ENCODE measurements at places on chromosomes 1 and 21.

DNA sequence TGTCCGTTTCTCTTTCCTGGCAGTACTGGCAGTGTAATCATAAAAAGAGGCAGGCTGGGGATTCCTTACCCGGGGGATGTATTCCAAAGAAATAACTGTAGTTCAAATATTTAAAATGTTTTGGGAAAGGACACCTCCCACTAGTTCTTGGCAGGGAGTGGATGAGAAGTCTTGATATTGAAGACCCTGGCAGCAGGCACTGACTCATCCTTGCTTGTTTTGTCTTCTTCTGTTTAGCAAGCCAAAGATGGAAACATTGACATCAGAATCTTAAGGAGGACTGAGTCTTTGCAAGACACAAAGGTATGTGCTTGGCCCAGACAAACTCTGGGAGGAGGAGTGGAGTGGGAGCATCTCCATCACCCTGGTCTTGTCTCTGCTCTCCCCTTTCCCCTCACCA is 639 bp downstream of the IL20 start:
- DNase-seq = no peak

DNA sequence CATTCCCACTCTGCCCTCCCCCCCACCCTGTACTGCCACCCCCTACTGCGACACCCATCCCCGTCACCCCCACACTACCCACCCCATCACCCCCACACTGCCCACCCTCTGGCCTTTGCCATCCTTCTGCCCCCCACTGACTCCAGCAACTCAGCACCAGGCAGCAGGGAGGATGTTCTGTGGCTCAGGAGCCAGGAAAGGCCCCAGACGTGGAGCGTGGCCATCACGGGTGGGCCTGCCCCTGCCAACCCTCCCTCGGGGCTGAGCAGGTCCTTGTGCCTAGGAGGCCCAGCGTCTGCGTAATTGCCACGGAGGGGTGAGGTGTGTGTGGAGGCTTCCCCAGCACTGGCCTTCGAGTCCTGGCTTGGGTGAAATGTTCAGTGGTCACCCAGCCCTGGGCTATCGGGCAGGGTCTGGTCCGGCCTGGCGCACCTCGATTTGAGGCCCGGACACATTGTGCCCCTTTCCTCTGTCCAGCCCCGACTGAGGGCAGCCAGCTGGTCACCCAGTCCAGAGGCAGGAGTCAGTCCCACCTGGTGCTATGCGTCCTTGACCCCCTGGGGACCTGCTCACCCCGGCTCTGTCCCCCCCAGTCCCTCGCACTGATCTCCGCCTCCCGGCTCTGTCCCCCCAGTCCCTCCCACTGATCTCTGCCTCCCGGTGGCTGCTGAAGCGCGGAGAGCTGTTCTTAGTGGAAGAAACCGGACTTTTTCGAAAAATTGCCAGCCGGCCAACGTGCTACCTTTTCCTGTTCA is 23.0 kb downstream of the ARHGEF16 start:
- no peak for DNase-seq

DNA sequence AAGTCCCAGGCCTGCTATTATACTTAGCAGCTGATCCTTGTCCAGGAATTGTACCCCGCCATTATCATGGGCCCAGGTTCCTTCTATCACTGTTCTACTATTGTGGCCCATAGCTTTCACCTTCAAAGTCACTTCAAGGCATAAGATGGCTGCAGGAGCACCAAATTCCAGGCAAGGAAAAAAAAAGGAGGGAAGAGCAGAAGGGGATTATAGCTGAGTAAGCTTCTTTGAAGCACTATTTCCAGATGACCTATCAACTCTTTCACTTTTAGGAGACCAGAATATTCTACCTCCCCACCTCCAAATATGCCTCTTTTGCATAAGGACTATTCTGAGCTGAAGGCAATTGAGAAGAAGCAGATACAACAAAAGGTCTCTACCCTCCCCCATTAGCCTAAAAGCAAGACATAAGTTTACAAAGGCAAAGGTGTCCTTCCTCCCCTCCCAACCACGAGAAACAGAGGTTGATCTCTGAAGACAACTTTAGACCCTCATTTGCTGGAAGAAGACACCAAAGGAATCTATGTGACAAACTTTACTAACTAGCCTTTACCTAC is 41.8 kb downstream of the PTAFR start:
- no peak for DNase-seq

DNA sequence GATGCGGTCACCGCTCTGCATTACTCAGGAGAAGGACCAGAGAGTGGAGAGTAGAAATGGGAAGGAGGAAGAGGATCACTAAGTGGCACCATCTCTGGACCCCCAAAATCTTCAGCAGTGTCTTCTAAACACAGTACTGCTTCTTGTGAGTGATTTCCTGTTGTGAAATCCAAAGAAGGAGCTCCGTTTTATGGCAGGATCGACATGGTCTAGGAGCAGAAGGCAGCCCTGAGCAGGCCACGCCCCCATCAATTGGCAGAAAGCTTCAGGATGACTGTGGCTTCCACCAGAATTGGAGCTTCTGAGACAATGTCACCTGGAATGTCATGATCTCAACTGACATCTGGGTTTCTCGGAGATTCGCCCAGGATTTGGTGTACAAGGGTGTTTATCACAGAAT is 171.5 kb downstream of the ADSS2 start:
- DNase-seq = no peak

DNA sequence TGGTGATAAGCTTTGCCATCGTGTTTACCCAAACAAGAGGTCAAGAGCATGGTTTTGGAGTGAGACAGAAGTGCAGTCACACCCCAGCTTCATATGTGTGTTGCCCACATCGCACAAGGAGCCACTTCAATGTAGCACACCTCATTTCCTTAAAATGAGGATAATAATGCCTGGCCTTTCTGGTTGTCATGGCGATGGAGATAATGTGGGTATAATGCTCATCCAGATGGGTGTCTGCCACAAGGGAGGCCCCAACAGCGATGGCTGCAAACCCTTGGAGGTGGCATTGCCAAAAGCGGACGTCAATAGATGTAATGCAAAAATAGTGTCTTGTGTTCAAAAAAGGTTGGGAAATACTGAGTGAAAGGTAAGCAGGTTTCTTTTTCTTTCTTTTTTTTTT is 83.1 kb upstream of the AJAP1 start:
- DNase-seq = no peak

- no peak for DNase-seq
These were observed 11.0 kb downstream of the TNN start for GRCh38 chr1:175078629-175079028.

- no peak for DNase-seq
These were observed 160.6 kb upstream of the CD34 start for GRCh38 chr1:208071435-208072031.

DNA sequence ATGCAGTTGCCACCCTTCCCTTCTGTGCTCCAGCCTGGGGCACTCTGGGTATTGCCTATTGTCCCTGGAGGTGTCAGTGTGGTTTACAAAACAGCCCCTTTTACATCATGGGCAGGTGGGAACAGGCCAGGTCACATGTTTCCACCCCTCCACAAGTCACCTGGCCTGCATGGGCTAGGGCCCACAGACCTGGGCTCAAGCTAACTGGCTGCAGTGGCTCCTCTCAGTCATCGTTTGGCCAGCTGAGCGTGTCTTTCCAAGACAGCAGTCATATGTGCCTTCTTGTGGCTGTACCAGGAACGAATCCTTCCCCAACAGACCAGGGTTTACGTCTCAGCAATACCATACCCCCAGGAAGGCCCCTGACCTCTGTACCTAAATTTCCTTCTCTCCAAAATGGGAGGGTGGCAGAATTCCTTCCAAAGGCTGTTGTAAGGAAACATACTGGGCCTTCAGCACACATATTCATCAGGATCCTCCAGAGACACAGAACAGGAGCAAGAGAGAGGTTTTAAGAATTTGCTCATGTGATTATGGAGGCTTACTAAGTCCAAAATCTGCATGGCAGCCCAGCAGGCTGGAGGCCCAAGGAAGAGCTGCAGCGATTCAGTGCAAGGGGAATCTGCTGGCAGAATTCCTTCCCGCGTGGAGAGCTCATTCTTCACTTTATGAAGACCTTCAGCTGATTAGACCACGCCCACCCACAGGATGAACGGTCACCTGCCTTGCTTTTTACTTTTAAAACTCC is 10.6 kb upstream of the TAS1R2 start:
- no peak for DNase-seq

- DNase-seq = no peak
These were observed 48.6 kb downstream of the PTPRC start for GRCh38 chr1:198687429-198687828.

DNA sequence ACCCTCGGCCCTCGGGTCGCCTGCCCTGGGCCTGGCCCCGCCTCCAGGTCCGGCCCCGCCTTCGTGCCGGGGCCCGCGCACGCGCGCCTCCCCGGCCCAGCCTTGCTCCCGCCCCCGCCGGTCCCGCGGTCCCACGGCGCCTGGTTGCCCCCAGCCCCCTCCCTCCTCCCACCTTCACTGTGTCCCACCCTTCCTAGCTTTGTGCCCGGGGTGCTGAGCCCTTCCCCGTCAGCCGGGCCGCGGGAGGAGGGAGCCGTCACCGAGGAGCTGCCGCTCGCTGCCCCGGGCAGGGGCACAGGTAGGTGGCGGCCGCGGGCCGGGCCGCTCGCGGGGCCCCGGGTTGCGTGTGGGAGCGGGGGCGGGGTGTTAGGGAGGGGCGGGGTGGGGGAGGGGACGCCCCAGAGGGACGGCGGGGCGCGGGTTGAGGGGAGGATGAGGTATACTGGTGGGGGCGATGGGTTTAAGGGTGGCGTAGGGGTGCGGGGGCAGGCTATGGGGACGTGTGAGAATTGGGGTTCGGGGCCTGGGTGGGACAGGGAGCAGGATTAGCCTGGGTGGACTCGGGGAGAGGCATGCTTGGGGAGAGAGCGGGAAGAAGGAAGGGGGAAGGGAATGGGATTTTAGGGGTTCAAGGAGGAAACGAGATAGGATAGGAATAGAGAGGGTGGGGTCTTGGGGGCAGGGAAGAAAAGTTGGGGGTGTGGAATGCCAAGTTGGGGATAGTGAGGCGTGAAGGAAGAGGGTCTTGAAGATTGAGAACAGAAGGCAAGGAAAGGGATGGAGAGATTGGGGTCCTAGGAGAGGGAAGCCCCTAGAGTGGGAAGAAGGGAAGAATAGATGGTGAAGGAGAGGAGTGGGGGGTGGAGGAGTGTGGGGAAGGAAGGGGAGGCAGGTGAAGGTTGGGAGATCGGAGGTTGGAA is at the start of gene LRRC42:
TSS of gene LRRC42 (plus strand) at position 99 of the 920 bp plus-strand sequence. CDS start 5,650 bp downstream, outside the sequence.
- peak; percentile 99 for DNase-seq

Measured in K562 (cell line).